ENCODE measurements at places on chromosomes 5 and 9. TPM values are rescaled to one million over a fixed set of nuclear protein-coding genes. Genes with fewer than 3 reads are reported as not detected.

GRCh38 chr5:43042626-43043399 lies 2.7 kb upstream of the ANXA2R start:
- H3K27ac ChIP-seq = peak overlapping the region; percentile 91
- peak overlapping the region; percentile 58 for H3K4me3 ChIP-seq
- H3K36me3 ChIP-seq = no peaks in the 10 kb centered on the region
- peak; percentile 76 for DNase-seq
- H3K4me1 ChIP-seq = no peaks in the 10 kb centered on the region

OLFML2A gene
- 53.2 TPM for total RNA-seq

DNA sequence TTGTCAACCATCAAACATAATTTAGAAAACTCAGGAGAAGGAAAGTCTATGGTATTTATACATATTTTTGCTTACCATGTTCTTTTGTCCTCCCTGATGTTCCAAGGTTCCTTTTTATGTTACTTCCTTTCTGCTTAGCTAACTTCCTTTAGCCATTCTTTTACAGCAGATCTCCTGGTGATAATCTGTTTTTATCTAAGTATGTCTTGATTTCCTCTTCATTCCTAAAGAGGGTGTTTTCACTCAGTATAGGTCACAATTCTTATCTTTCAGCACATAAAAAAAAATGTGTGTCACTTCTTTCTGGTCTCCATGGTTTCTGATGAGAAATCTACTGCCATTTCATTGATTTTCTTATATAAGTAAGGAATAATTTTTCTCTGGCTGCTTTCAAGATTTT lies 384.4 kb upstream of the PDE4D start:
- no peak overlapping the region for H3K27ac ChIP-seq
- H3K27me3 ChIP-seq = no peaks in the 10 kb centered on the region
- DNase-seq = no peak
- H3K4me1 ChIP-seq = no peaks in the 10 kb centered on the region
- H3K36me3 ChIP-seq = no peaks in the 10 kb centered on the region
- H3K4me3 ChIP-seq = no peak overlapping the region

DNA sequence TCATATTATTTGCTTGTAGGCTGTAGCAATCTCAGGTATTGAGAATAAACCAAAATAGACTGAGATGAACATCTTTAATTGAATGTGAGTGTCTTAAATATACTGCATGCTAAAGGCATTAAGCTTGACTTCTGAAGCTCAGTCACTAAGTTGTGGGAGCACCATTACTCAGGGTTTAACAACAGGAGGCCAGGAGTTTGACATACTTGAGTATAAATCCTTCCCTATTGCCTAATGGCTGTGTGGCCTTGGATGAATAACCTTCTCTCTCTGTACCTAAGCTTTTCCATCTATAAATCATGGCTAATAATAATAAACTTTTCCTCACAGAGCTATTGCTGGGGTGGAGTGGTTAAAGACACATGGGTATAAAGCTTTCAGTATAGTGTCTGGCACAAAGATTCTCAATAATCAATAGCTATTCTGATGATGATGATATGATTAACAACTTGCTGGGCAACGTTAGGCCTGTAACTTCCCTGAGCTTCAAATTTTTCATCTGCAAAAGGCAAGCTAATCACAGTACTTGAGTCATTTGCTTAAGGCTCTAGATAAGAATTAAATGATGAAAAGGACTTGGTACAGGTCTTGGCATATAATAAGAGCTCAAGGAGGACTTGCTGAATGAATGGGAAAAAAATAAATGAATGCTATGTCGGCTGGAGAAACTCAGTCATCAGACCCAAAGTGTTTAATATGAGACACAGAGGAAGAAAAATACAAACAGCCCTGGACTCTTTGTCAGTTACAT lies 174.0 kb upstream of the IL12B start:
- H3K27me3 ChIP-seq = no peaks in the 10 kb centered on the region
- peaks cover 20% of the 10 kb centered on the region for H3K4me1 ChIP-seq
- peak overlapping the region; percentile 54 for H3K27ac ChIP-seq
- no peaks in the 10 kb centered on the region for H3K36me3 ChIP-seq
- no peak for DNase-seq

- no peaks in the 10 kb centered on the region for H3K4me1 ChIP-seq
- H3K36me3 ChIP-seq = no peaks in the 10 kb centered on the region
- H3K27me3 ChIP-seq = no peaks in the 10 kb centered on the region
- no peak overlapping the region for H3K4me3 ChIP-seq
- DNase-seq = no peak
- H3K27ac ChIP-seq = no peak overlapping the region
Measured at GRCh38 chr5:87499478-87500410, 87.0 kb upstream of the CCNH start.

GRCh38 chr5:78720227-78720985 lies 71.8 kb upstream of the LHFPL2 start:
- no peak overlapping the region for H3K4me3 ChIP-seq
- H3K36me3 ChIP-seq = no peaks in the 10 kb centered on the region
- DNase-seq = no peak

DNA sequence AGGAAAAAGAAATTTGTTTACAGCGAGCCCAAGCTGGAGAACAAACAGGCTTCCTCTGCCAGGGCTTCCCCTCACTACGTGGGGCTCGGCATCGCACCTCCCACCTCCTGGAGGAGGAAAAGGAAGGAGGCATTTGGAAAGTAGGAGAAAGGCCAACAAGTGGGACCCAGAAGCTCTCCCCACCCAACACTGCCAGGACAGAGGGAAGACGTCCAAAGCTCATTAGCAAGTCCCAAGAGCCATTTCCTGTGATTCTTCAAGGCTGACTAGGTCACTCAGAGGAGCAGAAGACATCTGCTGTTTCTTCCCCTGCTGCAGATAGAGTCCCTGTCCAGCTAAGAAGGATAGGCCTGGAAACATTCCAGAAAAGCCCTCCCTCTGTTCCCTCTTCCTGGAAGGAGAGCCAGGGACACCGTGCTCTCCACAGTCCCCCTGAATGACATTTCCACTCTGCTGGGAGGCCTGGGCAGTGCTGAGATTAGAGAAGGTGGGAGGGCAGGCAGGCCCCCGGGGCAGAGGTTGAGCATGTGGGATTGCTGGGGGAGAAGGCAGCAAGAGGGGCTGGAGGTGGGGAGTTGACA lies 57.0 kb upstream of the NEURL1B start:
- H3K27ac ChIP-seq = peak overlapping the region; percentile 73
- no peaks in the 10 kb centered on the region for H3K27me3 ChIP-seq
- H3K36me3 ChIP-seq = no peaks in the 10 kb centered on the region
- peak; percentile 78 for DNase-seq
- peaks cover 55% of the 10 kb centered on the region for H3K4me1 ChIP-seq
